ENCODE measurements at places on chromosomes 7 and 10.
A peak's percentile ranks its signal among the peaks of the same experiment; 100 is the strongest.

- DNase-seq = no peak
Observed at GRCh38 chr7:7109934-7110333, 72.4 kb upstream of the C1GALT1 start.

- DNase-seq = no peak
Observed at GRCh38 chr7:30721211-30721610, 30.7 kb upstream of the INMT start.

DNA sequence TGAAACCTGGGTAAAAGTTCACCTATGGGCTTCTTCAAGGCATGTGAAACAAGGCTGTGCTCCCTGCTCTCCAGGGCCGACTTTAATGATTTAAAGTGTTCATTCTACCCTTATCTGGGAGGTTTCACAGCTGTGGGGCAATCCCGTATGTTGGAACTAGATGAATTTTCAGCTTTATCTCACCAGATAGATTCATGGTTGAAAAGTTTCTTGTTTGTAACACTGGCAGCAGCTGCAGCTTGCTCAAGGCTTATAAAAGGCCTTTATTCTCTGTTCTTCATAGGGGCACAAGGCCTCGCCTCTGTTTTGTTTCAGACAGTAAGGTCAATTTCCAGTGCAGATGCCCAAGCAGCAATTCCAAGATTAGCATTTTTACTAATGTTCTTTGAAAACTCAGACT, 70.4 kb upstream of the DNAJB12 start:
- no peak for DNase-seq

DNA sequence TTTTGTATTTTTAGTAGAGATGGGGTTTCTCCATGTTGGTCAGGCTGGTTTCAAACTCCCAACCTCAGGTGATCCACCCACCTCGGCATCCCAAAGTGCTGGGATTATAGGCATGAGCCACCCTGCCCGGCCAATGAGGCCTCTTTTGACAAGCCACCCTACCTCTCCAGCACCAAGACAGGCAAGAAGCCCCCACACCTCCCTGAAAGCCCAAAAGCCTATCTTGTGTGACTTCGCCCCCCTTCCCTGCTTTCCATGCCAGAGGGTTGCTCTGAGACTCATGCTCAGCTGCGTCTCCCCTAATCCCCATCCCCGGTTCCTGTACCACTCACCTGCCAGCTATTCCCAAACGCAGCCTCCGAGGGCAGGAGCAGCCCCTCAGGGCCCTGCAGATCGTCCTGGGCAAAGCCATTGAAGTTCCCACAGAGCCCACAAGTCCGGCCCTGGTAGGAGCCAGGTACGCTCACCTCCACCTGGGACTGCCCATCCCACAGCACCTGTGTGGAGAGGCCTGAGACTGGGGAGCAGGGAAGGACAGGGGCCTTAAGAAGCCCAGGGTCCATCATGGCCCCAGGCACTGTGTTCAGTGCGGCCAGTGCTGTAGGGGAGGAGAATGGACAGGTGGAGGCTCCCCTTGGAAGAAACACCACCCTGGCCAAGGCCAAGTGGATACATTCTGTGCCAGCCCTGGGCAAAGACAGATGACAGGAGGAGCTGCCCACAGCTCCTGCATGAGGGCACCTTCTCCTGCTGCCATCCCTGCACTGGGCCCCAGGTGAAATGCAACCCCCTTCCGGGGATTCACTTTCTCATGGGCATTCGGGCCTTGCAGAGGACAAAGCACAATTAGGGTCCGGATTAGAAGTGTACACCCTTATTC, 15.8 kb downstream of the ATP6V1F start:
- no peak for DNase-seq

- no peak for DNase-seq
Observed at GRCh38 chr10:4062751-4063150, 277.7 kb upstream of the KLF6 start.

GRCh38 chr10:668786-669485, 20.5 kb downstream of the DIP2C start:
- DNase-seq = no peak

GRCh38 chr10:122267849-122268737, 3.0 kb upstream of the BTBD16 start:
- DNase-seq = peak; percentile 25

DNA sequence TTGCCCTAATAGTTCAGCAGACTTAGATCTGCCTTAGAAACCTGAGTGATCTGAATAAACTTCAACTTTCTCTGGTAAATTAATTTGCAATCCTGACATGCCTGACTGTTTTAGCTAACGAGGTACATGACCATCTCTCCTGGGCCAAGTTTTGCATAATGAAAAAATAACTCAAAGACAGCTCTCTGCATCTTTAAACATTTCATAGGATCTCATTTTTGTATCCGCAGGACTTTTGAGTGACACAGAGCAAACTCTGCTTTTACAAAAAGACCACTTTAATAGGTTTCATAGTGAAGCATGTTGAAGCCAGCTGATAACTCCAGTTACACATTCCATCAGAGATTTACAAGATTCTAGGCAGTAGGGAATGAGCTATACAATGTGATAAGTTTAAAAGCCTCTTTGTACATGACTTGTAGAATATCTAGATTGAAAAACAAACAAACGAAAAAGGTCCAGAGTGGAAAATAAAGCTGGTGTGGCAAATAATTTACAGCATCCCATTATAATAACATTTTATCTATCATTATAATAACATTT, 2.1 kb downstream of the PRKG1 start:
- no peak for DNase-seq

DNA sequence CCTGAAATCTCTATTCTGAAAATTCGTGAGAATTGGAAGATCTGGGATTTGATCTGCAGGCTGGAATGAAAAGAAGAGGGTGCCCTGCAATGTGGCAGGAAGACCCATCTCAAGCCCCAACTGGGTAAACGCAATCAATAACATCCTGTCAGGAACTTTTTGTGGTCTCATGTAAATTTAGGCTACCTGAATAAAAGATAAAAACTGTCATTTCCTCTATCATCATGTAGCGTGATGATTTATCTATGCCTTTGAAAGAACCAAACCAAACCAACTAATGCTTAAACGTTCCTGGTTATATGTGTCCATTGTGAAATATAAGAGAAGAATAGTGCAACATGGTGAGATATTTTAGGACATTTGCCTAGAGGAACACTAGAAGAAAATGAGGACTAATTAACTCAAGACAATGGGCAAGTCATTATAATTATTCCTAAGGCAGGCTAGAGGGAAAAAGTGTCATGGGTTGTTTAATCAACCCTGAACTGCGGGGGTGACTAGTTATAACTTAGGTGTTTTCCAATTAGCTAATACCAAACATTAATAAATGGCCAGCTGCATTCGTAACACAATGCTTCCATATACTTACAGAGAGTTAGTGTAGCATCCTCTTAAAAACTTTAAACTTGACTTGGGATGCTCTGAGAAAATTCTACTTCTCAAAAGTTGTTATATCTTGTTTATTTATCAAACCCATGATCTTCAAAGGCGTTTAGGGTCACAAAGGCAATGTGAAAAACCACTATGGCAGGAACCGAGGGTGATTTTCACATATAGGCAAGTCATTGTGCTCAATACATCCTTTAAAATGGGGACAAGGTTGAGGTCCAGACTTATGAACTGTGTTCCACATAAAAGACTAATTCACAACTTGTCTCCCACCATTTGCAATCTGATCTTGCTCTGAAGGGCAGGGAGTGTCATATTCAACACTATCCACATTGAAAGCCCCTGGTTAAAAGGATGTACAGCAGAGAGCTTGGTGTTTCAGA, 48.6 kb upstream of the ADO start:
- DNase-seq = no peak

DNA sequence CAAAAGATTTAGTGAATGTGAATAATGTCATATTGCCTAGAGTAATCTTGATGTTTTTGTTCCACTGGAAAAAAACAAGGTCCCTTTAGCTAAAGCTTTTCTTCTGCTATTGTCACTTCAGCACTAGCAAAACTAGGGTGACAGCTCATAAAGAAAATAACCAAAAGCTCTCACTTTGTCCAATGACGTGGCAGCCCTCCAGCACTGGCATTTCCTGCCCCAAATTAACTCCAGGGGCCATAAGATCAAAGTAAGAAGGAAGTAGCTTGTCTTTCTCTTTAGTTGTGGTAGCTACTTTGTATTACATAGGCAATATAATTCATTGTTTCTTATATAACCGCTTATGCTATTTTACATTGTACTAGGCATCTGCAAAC, 47.3 kb downstream of the LRRN3 start:
- peak; percentile 8 for DNase-seq

DNA sequence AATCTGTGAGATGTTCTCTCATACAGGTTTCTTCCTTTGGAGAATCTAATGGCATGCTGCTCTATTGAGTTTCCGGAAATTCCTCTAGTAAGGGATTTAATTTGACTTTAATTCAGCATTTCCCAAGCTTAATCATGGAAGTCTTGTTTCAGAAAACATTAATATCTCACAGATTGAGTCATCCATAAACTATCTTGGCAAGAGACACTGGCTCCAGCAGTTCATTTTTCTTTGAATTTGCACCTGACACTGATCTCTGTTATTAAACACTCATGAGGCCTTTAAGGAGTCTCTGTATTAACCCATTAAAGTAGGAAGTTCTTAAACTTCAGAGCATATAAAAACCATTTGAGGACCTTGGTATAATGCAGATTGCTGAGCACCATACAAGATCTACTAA, 3.6 kb upstream of the ITGB8 start:
- no peak for DNase-seq

- no peak for DNase-seq
Observed at GRCh38 chr10:78065611-78066010, 31.9 kb downstream of the RPS24 start.

DNA sequence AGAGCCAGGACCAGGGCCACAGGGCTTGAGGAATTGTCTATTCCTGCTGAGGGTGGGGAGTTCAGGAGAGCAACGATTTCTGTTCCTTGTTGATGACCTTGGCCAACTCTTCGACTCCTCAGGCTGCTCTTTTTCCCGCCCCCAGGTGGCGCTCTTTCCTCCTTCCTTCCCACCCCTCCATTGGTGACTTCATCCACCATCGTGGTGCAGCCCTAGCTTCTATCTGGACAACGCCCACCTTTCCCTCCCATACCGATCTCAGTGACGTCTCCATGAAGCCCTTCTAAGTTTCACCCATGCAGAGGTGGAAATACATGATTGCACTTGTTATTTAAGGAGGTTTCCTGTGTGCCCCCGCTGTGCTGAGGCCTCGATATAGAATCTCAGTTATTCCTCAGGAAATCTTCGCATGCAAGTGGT, 22.1 kb upstream of the CARD11 start:
- DNase-seq = peak; percentile 41

GRCh38 chr7:87058744-87059524, 520 bp downstream of the ELAPOR2 start:
- DNase-seq = no peak

- no peak for DNase-seq
Observed at GRCh38 chr10:51075043-51075872, 971 bp downstream of the PRKG1 start.

DNA sequence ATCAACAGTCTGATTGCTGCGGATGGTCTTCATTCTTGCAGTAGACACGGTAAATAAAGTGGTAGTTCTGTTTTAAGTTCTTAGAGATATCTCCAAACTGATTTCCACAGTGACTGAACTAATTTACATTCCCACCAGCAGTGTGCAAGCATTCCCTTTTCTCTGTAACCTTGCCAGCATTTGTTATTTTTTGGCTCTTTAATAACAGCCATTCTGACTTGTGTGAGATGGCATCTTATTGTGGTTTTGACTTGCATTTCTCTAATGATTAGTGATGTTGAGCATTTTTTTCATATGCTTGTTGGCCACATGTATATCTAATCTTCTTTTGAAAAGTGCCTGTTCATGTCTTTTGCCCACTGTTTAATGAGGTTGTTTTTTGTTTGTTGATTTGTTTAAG, 30.2 kb upstream of the CXCL12 start:
- DNase-seq = no peak

GRCh38 chr7:140155428-140155827, 21.4 kb downstream of the KDM7A start:
- no peak for DNase-seq

Data from activated T-helper 1 cell treated with anti-CD3 and anti-CD28 coated beads, Interleukin-2, amount 50 U/mL, for 16 hours (primary cell).